Cardiac septum (tissue), 1 donor: ENCODE measurements at places on chromosomes 5 and 9. TPM values are rescaled to one million over a fixed set of nuclear protein-coding genes. Genes with fewer than 3 reads are reported as not detected.

GRCh38 chr5:173762045-173762444, 126.1 kb upstream of the CPEB4 start:
- DNase-seq: no peak

GRCh38 chr5:107513337-107514085, 157.2 kb downstream of the EFNA5 start:
- no peak for DNase-seq

The C8G gene
- 3.4 TPM for total RNA-seq

The SLCO4C1 gene
- 0.19 TPM for total RNA-seq

DNA sequence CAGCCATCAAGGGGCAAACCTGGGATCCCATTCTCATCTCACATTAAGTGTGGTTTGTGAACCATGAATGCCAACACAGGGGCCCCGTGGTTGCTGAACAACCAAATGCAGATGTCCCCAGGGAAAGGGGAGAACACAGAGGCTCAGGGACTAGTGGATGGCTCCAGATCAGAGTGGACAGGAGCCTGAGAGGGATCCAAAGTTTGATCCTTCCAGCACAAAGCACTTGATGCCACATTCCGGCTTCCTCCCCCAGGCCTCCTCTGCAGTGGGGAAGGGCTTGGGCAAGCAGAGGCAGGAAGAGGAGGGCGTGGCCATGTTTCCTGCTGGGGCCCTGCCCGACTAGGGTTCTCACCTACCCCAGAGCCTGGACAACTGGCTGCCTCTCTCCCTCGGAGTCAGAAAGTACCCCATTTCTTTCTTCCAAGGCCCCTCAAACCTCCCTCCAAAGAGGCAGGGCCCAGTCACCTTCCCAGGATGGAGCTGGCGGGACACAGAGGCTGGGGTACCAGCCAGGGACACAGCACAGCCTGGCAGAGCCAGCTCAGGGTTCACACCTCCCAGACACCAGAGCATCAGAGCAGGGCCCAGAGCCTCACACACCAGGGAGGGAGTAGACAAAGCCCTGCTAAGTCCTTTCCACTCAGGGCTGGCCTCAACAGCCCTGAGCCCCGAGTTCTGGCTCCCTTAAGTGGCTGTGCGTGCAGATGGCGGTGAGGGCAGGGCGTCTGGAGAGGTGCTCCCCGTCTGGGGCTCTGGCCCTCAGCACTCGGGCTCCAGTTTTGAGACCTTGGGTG, 4.3 kb upstream of the RNF44 start:
- DNase-seq: peak; percentile 92

DNA sequence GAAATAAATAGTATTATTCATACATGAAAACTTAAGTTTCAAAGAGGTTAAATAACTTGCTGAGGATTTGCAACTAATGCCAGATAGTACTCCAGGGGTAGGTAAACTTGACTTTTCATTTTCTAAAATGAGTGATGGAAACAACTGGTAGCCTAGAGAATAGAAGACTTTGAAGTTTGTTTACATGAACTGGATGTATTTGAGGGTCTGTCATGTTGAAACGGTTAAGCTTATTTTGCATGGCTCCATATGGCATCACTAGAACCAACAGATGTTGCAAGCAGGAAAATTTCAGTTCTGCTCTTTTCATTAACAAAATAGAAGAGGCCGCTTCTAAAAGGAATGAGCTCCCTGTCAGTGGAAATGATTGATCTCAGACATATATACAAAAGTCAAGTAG, 105.1 kb upstream of the SGCD start:
- no peak for DNase-seq

GRCh38 chr5:141003791-141004611, 37.7 kb downstream of the PCDHAC2 start:
- no peak for DNase-seq

The PTCD2 gene
- total RNA-seq: 17.3 TPM
